Activated CD4-positive, alpha-beta memory T cell treated with anti-CD3 and anti-CD28 coated beads, Interleukin-2, amount 10 ng/mL, durations not matched to agents 7 days and 5 days (primary cell): ENCODE measurements at places on chromosomes 13 and 19. TPM values are rescaled to one million over a fixed set of nuclear protein-coding genes. Genes with fewer than 3 reads are reported as not detected.

DCLK1 gene
- total RNA-seq: not detected

TGFBR3L gene
- total RNA-seq: 4.2 TPM

IRGC gene
- not detected for total RNA-seq

GGN gene
- total RNA-seq: 0.28 TPM

NLRP9 gene
- not detected for total RNA-seq

IGFL2 gene
- not detected for total RNA-seq

KLHL1 gene
- not detected for total RNA-seq

ATP4A gene
- not detected for total RNA-seq

DNA sequence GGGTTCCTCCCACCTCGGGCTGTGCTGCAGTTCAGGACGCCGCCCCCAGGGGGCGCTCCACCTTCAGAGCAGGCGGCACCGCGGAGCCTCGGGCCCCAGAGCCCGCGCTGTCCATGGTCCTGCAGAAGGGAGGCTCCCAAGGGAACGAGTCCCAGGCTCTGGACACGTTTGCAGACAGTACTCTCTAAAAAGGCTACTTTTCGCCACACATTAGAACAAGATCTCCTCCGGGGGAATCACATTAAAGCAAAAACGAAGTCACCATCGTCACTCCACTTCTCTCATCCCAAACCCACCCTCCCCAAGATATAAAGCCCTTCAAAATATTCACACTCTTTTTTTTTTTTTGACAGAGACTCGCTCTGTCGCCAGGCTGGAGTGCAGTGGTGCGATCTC lies 4.6 kb upstream of the SIGLEC10 start:
- peak; percentile 88 for DNase-seq

GRCh38 chr19:6887316-6887715 lies at the start of gene ADGRE1:
Gene ADGRE1 (plus strand): TSS chr19:6887579. CDS start chr19:6887609, 30 bp downstream.
- DNase-seq: no peak

- DNase-seq: no peak
These were observed 11.1 kb downstream of the IRGC start for GRCh38 chr19:43726736-43727592.

- DNase-seq: no peak
These were observed 1386.8 kb downstream of the PCDH9 start for GRCh38 chr13:65843314-65843731.

- DNase-seq: no peak
These were observed 8.7 kb downstream of the SIRT6 start for GRCh38 chr19:4173479-4174212.

DNA sequence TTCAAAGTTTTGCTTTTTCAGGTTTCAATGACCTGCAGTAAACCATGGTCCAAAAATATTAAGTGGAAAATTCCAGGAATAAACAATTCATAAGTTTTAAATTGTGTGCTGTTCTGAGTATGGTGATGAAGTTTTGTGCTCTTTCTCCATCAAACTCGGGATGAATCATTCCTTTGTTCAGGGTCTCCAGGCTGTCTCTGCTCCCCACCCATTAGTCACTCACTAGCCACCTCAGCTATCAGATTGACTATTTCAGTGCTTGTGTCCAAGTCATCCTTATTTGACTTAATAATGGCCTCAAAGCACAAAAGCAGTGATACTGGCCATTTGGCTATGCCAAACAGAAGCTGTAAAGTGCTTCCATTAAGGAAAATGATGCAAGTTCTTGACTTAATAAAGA lies 1140.4 kb downstream of the EFNB2 start:
- DNase-seq: no peak

- DNase-seq: peak; percentile 17
These were observed 502 bp downstream of the NECTIN2 start for GRCh38 chr19:44846455-44847143.

GRCh38 chr19:7618348-7618747 lies 11.0 kb downstream of the XAB2 start:
- DNase-seq: no peak

GRCh38 chr19:12997967-12998940 lies 3.0 kb downstream of the NFIX start:
- no peak for DNase-seq

DNA sequence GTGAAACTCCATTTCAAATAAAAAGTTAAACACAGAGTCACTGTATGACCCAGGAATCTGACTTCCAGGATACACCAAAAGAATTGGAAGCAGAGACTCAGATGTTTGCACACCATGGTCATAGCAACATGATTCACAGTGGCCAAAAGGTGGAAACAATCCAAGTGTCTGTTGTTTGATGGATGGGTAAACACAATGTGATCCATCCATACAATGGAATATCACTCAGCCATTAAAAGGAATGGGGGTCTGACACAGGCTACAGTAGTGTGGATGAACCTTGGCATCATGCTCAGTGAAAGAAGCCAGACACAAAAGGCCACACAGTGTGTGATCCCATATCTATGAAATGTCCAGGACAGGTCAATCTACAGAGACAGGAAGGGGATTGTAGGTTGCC lies 174.3 kb downstream of the PTPRS start:
- no peak for DNase-seq

DNA sequence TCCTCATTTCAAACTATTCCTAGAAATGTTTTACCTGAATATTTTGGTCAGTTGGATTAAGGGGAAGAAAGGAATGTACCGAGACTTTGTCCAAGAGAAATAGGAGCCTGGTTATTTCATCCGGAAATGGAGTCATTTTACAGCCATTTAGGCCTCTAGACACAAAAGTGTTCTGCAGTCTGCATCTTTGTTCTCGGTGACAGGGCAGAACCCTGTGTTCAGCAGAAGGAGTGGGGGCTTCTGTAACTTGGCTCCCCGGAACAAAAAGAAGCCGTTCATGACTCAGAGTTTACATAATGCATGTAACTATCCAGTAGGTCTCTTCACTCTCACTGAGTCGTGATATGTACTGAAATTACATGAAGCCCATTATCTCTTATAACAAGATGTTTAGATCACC lies 21.6 kb upstream of the FNDC3A start:
- no peak for DNase-seq

- DNase-seq: no peak
These were observed 49.4 kb upstream of the TEX29 start for GRCh38 chr13:111270765-111271698.

- peak; percentile 61 for DNase-seq
These were observed 6.0 kb upstream of the TNFAIP8L1 start for GRCh38 chr19:4633140-4633967.

DNA sequence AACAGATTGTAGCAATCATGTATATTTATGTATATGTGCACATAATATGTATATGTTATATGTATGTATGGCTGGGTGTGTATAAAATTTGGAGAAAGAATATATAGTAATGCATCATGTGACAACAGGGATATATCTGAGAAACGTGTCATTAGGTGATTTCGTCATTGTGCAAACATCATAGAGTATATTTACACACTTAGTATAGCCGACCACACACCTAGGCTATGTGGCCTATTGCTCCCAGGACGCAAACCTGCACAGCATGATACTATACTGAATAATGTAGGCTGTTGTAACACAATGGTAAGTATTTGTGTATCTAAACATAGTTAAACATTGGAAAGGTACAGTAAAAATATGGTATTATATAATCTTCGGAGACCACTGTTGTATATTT lies 43.8 kb downstream of the ESD start:
- DNase-seq: no peak

GRCh38 chr13:37401721-37402120 lies 196.8 kb downstream of the POSTN start:
- DNase-seq: no peak

- no peak for DNase-seq
These were observed 120.6 kb upstream of the HTR2A start for GRCh38 chr13:47017476-47017875.

DNA sequence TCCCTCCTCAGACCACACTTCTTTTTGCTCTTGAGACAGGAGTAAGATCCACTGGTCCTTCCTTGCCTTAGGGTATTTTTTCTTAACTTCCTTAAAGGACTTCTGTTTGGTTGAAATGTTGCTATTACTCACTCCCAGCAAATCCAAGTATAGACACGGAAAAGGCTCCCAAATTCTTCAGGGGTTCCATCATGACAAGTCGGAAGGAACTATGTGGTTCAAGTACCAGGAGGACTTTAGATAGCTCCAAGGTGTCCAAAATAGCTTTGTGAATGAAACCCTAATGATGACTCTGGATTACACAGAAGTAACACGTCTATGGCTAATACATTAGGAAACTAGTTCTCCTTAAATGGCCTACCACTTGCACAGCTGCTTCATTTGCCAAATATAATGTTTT lies 238.7 kb downstream of the KCTD12 start:
- DNase-seq: no peak

- DNase-seq: peak; percentile 17
These were observed 234.3 kb downstream of the LMO7 start for GRCh38 chr13:75870397-75870903.
